ENCODE measurements at places on chromosomes 11 and 22.

- peak; percentile 36 for DNase-seq
Measured at GRCh38 chr22:20244691-20245576, 23.2 kb downstream of the RTN4R start.

DNA sequence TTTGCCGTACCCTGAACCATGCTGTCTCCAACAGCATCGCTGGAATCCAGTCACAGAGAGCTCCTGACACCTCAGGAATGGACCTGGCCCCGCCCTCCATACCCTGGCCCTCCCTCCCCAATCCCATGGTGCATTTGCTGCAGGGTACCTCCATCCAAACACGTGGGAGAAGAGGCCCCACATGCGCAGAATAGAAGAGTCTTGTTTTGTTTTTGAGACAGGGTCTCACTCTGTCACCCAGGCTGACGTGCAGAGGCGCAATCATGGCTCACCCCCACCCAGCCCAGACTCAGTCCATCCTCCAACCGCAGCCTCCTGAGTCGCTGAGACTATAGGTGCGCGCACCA lies 2.3 kb upstream of the PNPLA2 start:
- no peak for DNase-seq

- no peak for DNase-seq
Measured at GRCh38 chr11:105137286-105137685, 2.3 kb downstream of the CARD18 start.

- DNase-seq, result no peak
Measured at GRCh38 chr11:35337136-35337913, 82.0 kb downstream of the SLC1A2 start.

DNA sequence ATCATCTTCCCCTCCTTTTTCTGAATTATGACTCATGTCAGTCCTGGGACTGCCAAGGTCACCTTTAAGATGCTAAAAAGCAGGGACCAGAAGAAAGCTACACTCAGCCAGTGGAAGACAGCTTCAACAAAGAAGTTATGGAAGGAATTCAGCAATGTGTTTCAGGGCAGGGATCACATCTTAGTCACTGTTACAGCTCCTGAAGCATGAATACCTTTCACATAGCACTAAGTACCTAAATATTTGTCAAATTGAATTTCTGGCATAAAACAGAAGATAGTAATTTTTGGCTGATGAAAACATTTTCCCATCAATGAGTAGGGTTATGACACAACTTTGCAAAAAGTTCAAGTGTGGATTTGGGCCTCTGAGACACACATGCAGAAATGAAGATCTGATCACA lies 5.2 kb downstream of the DDB1 start:
- no peak for DNase-seq

DNA sequence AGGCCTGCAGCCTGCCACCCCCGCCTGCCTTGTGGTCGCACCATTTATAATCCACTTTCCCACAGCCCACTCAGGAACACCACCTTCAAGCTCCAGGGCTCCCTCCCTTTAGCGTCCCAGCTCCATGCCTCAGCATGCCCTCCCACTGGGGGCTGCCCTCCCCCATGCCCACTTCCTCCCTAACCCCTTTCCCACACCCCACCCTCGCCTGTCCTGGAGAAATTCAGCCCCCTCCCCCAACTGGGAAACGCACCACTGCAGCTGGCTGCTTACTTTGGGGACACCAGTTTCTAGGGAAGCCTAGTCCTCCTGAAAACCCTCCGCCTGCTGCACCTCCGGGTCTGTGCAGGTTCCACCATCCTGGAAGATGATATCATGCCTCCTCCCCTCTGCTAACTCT lies 3.4 kb upstream of the YPEL1 start:
- DNase-seq, result no peak

- DNase-seq, result no peak
Measured at GRCh38 chr22:27518531-27519340, 282.8 kb downstream of the MN1 start.

DNA sequence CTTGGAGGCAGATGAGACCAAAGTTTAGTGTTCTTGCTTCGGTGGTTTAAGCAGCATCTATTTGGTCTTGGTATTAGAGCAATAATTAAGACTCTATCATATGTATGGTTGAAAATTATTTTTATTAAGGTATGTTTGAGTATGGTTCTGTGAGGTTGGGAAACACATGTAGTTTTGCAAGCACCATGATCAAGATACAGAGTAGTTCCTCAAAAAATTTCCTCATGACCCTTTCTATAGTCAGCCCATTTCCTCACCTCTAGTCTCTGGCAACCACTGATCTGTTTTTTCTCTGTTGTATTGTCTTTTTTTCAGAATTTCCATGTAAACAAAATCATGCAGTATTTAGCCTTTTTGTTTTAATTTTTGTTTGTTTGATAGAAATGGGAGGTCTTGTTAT lies 18.4 kb downstream of the MTMR3 start:
- no peak for DNase-seq

- no peak for DNase-seq
Measured at GRCh38 chr11:28743061-28743550, 634.9 kb downstream of the METTL15 start.

GRCh38 chr11:100841711-100842407 lies 154.8 kb downstream of the ARHGAP42 start:
- no peak for DNase-seq

DNA sequence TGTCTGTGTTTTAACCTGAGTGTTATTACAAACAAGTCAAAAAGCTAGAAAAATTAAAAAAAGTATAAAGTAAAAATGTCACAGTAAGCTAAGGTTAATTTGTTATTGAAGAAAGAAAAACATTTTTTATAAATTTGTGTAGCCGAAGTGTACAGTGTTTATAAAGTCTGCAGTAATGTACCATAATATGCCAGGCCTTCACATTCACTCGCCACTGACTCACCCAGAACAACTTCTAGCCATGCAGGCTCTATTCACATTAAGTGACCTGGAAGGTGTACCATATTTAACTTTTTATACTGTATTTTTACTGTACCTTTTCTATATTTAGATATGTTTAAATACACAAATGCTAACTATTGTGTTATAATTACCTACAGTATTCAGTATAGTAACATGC lies 14.7 kb upstream of the FDX1 start:
- no peak for DNase-seq

GRCh38 chr11:105092256-105093239 lies 47.0 kb downstream of the CARD18 start:
- no peak for DNase-seq

DNA sequence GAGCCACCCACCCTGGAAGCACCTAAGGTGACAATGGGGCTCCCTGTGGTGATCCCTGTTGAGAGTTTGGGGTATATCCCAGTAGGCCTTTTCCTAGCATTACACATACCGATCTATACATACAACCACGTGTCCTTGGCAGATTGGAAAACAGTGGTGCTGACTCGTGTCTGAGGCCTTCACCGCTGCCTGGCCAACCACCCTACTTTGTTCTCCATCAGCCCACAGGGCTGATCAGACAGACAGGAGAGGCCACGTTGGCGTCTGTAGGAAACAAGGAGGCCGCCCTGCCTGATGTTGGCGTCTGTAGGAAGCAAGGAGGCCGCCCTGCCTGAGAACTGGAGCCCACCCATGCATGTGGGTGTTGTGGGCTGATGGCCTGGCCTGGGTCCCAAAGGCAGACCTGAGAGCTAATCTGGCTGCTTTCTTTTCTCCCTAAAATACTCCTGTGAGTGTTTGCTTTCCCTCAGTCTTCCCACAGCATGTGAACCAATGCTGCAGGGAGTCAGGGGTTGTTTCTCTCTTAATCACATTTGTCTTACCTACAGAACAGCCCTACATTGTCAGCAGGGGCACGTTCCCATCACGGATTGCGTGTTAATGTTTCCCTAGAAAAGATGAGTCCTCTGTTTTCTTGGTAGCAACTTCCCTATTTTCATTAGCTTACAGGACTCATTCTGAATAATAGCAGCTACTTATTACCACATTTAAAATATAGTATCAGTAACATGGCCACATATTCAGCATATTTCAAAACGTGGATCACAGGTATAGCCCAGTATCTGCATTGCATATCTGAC lies 57.2 kb downstream of the SBF1 start:
- DNase-seq, result no peak

DNA sequence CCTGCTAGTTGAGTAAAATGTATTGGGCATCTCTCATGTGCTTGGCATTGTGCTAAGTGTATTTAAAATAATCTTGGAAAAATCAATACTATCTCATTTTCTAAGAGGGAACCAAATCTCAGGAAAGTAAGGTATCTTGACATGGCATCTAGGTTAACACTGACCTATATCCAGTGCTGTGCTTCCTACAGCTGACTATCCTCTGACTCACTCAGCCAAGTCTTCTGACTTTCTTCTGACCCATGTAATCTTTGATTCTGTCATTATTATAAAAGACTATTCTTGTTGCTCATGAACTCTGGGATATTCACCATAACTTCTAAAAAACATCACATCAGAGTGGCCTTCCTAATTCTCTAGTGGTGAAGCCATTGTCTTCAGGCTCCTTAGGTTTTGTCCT lies 304.1 kb upstream of the TENM4 start:
- no peak for DNase-seq

GRCh38 chr11:7672276-7672959 lies 882 bp downstream of the CYB5R2 start:
- no peak for DNase-seq

DNA sequence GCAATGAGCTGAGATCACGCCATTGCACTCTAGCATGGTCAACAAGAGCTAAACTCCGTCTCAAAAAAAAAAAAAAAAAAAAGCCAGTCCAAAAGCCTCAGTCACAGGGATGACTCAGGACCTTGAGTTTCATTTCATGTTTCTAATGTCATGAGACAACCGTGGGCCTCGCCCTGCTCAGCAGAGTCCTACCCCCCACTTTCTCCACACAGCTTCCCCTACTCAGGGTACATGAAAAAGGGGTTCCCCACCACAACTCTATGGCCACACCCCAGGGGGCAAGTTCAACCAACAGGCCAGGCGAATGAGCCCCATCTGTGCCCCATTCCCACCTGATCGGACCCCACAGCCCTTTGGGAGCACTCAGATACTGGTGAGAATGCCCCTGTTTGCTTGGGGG lies 24.3 kb upstream of the ADA2 start:
- no peak for DNase-seq

DNA sequence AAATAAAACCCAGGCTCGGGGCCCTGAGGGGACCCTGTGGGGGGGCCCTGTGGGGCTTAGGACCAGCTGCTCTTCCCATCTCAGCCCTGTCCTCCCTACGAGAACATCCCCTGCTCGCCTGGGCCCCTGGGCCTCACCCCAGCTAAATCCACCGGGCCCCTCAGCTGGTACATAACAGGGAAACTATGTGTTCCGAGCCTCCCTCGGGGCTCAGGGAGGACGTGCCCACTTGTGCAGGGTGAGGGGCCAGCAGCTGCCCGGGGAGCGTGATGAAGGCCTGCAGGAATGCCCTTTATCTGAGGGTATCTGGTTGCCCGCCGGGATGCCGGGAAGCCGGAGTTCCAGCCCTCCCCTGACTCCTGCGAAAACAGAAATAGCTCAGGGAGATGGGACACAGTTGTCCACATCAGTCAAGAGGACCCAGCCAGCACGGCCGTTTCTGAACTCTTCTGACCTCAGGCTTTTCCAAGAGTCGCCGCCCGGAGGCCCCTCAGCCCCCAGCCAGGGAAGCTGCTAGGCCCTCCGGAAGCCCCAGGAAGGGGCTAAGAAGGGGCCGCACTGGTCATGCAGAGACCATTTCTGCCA lies 20.6 kb downstream of the MRPL23 start:
- no peak for DNase-seq

DNA sequence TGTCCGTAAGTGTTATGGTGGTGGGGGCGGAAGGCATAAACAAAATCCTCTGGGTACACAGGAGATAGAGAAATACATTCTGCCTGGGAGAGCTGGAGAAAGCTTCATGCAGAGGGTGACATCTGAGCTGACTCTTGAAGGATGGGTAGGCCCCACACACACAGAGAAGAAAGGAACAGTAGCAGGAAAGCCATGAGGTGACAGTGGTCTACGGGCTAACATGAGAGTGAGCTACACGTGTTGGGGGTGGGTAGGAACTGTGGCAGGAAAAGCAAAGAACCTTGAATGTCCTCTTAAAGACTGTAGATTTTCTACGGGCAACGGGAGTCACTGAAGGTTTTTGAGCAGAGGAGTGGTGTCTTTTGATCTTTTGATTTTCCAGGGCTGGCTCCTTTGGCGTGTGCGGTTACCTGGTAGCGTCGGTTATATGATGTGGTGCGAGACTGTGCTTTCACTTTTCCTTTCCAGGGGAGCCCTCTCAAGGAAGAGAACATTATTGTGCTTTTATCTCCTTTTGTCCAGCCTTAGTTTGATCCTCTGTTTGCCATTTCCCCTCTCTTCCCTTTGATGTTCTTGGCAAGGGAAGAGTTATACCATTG lies 39.7 kb downstream of the ADAMTS8 start:
- no peak for DNase-seq

GRCh38 chr22:29503811-29504372 lies 23.9 kb downstream of the NEFH start:
- DNase-seq, result no peak

GRCh38 chr11:66454828-66455227 lies 11.9 kb upstream of the PELI3 start:
- no peak for DNase-seq

- DNase-seq, result no peak
Measured at GRCh38 chr11:60717956-60718355, 6.6 kb upstream of the MS4A18 start.

DNA sequence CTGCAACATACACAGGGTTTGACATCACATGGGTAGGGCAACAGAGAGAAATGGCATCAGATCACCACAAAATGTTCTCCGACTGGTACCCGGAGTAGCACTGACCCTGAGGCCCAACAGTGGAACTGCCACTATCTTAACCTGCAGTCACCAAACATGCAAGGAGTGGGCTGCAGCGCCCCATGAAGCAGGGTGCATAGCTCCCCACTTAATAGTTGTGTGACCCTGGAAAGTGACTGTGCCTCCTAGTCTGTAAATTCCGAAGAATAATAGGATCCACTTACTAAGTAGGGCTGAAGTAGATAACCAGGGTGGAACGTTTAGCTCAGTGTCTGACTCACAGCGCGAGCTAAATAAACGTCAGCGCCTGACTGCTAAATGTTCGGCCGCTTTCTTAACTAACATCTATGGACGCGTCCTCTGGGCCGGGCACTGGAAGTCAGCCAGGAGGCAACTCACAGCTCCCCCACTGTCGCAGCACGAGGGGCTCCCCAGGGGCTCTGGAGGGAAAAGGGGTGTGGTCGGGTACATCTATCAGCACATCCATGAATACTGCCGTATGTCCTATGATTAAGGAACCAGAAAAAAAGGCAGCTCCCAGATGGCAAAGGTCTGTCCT lies 777 bp downstream of the LTO1 start:
- DNase-seq, result no peak

GRCh38 chr11:62875698-62876478 lies 4.8 kb upstream of the SLC3A2 start:
- DNase-seq, result no peak
